CD4-positive, alpha-beta T cell treated with Interleukin-12 subunit alpha and Interleukin-12 subunit beta, for 1 hour (primary cell): ENCODE measurements at places on chromosomes 4 and X.

GRCh38 chr4:89539374-89539773, 231.8 kb upstream of the GPRIN3 start:
- no peak for DNase-seq

DNA sequence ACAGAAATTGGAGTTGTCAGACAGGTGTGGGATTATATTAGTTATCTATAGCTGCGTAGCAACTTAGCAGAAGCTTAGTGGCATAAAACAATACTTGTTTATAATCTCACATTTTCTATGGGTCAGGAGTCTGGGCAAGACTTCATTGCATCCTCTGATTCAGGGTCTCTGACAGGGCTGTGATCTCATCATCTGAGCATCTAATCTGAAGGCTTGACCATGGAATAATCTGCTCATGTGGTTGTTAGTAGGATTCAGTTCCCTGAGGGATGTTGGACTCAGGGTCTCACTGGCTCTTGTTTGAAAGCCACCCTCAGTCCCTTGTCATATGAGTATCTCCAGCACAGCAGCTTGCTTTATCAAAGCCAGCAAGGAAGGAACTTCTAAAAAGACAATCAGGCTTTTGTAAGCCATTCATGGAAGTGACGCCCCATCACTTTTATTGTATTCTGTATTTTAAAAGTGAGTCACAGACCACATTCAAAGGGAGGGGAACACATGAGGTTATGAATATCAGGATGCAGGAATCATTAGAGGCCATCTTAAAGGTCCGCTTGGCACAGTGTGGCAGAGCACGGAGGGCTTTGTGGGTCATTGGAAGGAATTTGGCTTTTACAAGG, 37.2 kb upstream of the FAM9B start:
- DNase-seq, result no peak

- DNase-seq, result no peak
Measured at GRCh38 chr4:83862471-83862870, 326.6 kb downstream of the GPAT3 start.

- peak; percentile 36 for DNase-seq
Measured at GRCh38 chrX:44244008-44244407, 99.5 kb downstream of the EFHC2 start.

GRCh38 chr4:145933134-145933533, 5.5 kb downstream of the ZNF827 start:
- DNase-seq, result no peak

DNA sequence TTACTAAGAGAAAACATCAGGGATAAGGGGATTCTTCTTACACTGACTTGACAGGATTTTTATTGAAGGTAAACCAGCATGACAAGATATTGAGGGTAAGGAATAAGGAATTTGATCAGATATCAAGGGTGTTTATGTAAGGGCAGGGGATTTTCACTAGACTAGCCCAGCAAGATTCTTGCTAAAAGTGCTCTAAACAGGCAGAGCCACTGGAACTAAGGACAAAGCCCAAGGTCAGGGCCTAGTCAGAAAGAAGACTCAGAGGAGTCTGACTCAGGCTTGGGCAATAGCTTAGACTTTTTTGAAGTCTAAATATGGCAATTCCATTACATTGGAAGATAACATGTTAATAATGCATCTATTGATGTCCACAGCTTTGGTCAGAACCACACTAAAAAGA, 6.5 kb upstream of the GLRA3 start:
- DNase-seq, result no peak

GRCh38 chr4:55838952-55839351, 14.5 kb upstream of the EXOC1 start:
- no peak for DNase-seq

GRCh38 chrX:53362449-53362848, 60.0 kb downstream of the SMC1A start:
- DNase-seq, result no peak

- DNase-seq, result no peak
Measured at GRCh38 chrX:128800138-128800537, 723.2 kb downstream of the SMARCA1 start.

DNA sequence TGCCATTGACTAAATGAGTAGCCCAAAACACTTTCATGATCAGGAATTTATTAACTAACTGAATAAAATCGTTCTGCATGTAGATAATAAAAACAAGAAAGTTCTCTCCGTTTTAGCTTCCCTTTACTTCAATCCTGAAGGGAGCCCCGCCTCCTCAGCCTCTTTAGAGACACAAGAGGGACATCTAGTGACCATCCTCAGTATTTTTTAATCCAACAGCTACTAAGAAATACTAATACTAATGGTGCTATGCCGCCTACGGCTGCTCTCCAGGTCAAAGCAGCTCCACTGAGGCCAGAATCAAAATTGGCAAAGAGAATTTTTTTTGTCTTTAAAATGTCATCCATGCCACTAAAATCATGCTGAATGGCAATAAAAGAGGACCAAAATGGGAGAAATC, 3.2 kb upstream of the PCDH19 start:
- DNase-seq, result peak; percentile 29

- DNase-seq, result no peak
Measured at GRCh38 chr4:152451496-152451895, 84.4 kb downstream of the FBXW7 start.

GRCh38 chr4:13762130-13762529, 134.6 kb upstream of the BOD1L1 start:
- DNase-seq, result no peak

- DNase-seq, result no peak
Measured at GRCh38 chrX:73765776-73766430, 202.9 kb downstream of the CHIC1 start.

DNA sequence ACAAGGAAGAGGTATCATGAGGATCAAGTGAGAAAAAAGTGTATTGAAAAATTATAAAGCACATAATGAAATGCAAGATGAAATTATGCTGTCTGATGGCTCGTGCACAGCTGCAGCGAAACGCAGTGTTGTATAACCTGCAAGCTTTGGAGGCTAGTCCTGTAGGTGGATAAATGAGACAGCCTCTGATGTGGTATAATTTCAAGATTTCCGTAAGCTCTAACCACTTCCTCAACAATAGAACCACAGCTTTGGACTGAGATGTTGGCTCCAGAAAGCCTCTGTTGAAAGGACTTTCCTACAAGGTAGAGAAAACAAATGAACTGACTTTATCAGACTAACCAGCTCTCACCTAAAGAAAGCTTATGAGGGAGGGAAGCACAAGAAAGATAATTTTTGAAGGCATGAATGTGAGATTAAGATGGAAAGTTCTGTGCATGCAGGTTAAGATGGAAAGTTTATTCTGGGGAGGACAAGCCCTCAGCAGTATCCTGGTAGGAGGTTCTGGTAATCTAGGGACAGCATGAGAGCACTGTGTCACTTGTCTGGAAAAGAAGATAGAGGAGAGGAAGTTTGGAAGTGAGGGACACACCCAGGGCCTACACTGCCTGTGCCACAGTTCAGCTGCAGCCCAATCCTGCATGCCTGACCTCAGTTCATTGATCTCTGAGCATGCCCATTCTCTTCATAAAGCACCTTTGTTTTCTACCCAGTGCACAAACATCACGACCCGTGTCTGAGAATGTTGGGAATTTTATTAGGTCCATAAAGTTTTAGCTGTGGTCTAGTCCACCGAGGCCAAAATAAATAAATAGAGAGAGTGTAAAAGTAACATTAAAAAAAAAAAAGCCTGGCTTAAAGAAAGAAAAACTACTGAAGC, 161.5 kb upstream of the SFRP2 start:
- DNase-seq, result peak; percentile 31

DNA sequence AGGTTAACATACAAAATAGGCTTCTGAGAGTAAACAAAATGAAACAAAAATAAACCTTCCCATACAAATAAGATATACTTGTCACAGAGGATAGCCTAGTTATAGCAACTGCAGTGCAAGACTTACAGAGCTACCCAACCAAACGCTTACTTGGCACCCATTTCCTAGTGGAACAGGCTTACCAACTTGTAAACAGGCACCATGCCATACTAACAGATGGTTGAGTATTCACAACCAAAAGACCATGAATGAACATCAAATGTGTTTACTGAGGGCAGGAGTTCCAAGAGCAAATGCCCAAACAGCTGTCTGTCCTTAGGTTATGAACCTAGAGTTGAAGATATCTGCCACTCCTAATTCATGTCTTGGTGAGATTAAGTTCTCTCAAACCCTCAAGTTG, 2629.2 kb downstream of the PCDH7 start:
- no peak for DNase-seq

DNA sequence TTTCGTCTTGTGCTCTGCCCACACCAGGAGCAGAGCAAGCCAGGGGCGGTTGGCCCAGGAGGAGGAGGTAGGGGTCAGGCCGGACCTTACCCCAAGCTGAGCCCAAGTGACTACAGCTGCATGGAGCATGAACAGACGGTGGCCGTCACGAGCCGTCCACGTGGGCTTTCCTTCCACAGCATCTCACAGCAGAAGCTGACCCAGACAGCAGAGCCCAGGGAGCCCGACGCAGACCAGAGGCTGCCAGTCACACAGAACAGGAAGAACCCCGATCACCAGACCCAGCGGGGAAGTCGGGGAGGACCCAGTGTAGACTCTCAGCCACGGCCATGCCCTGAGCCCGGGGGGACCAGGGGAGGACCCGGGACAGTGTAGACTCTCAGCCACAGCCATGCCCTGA, 58.0 kb downstream of the FAM53A start:
- no peak for DNase-seq

GRCh38 chrX:17737710-17737985, 355 bp downstream of the SCML1 start:
- DNase-seq, result no peak

GRCh38 chr4:78481180-78481579, 70.4 kb upstream of the ANXA3 start:
- DNase-seq, result no peak
